Stimulated activated CD8-positive, alpha-beta memory T cell treated with anti-CD3 and anti-CD28 coated beads, Interleukin-4, amount 100 ng/mL, for 48 hours (primary cell): ENCODE measurements at places on chromosomes 12 and 14.

- no peak for DNase-seq
These were observed 870 bp upstream of the TBPL2 start for GRCh38 chr14:55441286-55441685.

- DNase-seq, result no peak
These were observed 219.6 kb upstream of the TMTC1 start for GRCh38 chr12:30003321-30003720.

- DNase-seq, result no peak
These were observed 49.4 kb downstream of the KRT80 start for GRCh38 chr12:52142431-52142830.

DNA sequence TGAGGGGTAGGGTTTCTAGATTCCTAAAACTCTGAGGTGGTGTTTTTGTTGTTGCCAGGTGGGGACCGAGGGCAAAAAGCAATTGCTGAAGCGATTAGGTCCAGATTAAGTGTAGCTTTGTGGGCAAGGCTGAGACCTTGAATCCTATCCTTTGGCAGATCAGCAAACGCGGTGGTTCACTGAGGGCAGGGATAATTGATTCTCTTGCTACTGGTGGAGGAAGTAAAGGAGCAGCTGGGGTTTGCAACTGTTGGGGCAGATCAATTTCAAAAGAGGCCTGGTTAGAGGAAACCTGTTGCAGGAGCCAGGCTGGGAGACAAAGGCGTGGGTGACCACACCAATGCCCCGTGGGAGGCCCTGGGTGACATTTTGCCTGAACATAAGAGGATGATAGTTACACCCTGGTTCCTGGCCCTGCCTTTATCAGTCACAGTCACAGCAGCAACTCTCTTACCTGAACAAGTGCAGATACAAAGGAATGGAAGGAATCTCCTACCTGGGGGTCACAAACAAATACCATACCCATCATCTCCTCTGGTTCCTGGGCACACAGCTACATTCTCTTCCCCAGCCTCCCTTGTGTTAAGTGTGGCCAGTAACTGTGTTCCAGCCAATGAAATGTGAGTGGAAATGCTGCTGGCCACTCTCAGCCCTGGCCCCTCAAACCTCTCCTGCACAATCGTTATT, 43.3 kb upstream of the RASSF3 start:
- DNase-seq, result no peak

- no peak for DNase-seq
These were observed 70.1 kb downstream of the SLC6A15 start for GRCh38 chr12:84842406-84843013.

- no peak for DNase-seq
These were observed 82.6 kb upstream of the ARHGAP5 start for GRCh38 chr14:31994391-31995033.

DNA sequence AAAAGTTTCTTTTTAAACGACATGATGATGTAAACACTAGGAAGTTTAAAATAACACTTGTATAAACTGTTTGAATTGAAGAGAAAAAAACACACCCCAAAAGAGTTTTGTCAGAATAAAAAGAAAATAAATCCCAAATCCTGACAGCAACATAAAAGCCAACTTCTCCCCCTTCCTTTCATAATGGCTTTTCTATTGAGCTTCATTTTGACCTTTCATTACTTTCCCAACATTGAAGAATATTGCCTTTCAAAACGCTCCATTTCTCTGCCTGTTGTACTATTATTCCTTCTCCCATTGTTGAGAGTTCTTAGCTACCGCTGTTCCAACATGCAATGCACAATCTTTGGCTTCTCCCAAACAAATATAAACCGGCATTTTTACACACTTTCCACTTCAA, 448.5 kb downstream of the BCAT1 start:
- DNase-seq, result no peak

- DNase-seq, result no peak
These were observed 31.1 kb downstream of the CCDC198 start for GRCh38 chr14:57462551-57462950.

GRCh38 chr14:32507029-32507984, 178.2 kb downstream of the AKAP6 start:
- DNase-seq, result no peak

- DNase-seq, result no peak
These were observed 172.7 kb downstream of the NRXN3 start for GRCh38 chr14:78342879-78343278.

GRCh38 chr12:124481772-124482566, 85.4 kb downstream of the NCOR2 start:
- no peak for DNase-seq

GRCh38 chr12:71162832-71163763, 5.3 kb upstream of the TSPAN8 start:
- no peak for DNase-seq

DNA sequence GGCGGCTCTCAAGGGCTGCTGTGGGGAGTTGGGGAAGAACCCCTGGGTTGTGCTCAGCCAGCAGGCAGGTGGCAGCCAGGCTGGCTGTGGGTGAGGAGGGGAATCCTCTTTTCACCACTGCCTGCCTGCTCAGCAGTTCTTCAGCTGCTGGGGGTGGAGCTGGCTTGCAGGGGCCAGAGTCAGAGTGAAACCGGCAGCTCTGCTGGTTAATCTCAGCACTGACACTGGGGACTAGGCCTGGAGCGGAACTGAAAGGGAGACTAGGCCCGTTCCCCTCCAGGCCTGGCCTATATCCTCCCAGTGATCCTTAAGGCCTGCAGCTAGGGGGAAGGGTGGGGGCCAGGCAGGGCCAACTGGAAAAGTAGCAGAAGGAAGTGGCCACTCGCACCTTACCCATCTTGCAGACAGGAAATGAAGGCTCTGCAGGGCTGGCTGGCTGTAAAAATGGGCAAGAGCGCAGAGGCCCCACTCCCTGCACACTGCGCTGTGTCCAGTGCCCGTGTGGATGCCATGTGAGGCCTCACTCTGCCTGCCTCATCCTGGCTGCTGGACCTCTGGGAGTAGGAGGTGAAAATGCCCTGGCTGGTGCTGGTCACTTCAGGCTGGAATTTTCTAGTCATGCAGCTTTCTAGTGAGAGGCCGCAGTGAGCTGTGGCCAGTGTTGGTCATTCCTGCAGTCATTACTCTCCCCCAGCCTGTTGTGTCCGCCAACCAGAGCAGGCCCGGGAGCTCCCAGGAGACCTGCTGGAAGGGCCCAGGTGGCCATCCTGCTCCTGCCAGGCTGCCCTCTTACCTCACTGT, 39.4 kb downstream of the SH2B3 start:
- DNase-seq, result peak; percentile 88

GRCh38 chr12:92058664-92059063, 87.0 kb downstream of the BTG1 start:
- no peak for DNase-seq

DNA sequence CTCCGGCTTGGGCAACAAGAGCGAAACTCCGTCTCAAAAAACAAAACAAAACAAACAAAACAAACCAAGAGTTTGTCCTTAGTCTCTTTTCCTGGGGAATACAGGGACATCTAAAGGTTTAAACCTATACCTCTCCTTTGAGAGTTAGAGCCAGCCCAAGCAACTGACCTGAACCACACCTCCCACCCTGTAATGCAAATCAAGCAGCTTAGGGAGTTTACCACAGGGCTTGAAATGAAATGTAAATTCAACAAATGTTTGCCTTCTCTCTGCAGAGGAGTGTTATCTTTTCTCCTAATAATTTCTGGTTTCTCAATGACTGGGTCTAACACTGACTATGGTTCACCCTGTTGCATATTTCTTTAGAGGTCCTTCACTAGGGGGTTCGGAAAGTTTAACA, 16.7 kb downstream of the PPP1CC start:
- no peak for DNase-seq

- no peak for DNase-seq
These were observed 28.3 kb upstream of the BCDIN3D start for GRCh38 chr12:49871263-49871561.

DNA sequence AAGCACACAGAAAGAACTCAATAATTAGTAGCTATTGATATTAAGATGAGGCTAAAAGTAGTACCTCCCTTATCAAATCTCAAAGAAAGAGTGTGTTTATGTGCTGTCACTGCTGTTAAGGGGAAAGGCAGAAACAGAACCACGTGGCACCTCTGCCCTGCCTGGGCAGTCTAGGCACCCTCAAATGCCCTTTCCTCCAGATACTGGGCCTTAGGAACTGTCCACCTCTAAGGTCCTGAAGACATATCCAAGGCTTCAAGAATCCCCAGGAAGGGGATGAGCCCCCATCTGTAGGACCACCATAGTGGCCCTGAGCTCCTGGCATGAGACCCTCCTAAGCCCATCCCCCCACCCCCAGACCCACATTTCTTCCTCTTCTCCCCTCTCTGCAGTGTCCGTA, 29.1 kb downstream of the NGB start:
- no peak for DNase-seq

DNA sequence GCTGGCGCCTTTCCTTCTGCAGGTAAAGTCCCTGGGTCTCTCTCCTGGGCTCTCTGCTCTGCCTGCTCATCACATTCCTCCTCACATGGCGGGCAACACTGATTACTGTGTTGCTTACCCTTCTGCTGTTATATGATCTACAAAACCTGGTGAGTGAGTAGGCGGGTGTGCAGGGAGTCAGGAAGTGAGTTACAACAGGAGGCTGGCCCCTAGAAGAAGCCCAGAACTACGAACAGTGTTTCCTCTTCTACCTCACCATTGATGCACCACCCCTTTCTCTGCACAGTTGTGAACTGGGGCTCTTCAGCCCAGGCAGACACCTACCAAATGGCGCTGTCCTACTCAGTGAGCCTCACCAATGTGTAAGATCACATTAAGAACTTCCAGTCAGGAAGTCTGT, 4.9 kb upstream of the KLHL33 start:
- DNase-seq, result no peak

DNA sequence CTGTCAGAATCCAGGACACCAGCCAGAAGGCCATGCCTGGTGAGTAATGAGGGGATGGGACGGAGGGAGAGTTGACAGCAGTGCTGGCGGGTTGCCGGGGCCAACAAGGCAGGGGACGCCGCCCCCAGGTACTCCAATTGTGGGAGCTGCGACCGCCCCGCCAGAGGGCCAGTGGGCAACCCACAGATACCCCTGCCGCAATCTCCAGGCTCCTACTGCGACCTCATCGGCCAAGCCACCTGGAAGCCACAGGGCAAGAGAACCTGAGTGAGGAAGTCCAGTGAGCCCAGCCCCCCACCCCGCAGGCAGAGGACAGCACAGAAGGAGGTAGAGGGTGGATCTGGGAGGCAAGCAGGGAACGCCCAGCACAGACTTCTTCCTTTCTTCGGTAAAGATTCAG, 103.0 kb downstream of the RIMBP2 start:
- no peak for DNase-seq

GRCh38 chr12:115752156-115752555, 525.3 kb downstream of the MED13L start:
- no peak for DNase-seq

GRCh38 chr12:106897981-106898901, 57.5 kb upstream of the TMEM263 start:
- no peak for DNase-seq

- DNase-seq, result no peak
These were observed 45.4 kb downstream of the EMP1 start for GRCh38 chr12:13241833-13242488.

DNA sequence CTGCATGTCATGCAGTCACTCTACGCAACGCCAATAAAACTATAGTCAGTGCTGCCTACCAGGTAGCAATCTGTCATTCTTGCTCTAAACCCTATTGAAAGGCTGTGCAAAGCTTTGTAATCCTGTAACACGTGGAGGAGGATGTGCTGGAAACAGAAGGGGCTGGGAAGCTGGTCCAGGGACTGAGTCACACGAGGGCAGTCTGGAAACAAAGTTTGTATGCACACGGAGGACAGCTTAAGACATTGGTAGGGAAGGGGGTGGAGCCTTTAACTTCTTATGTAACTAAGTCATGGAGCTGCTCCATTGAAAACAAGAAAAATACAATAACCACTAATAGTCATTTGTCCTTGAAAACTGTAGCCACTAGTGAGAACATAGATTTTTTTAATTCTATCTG, 128.0 kb downstream of the BCAT1 start:
- no peak for DNase-seq

DNA sequence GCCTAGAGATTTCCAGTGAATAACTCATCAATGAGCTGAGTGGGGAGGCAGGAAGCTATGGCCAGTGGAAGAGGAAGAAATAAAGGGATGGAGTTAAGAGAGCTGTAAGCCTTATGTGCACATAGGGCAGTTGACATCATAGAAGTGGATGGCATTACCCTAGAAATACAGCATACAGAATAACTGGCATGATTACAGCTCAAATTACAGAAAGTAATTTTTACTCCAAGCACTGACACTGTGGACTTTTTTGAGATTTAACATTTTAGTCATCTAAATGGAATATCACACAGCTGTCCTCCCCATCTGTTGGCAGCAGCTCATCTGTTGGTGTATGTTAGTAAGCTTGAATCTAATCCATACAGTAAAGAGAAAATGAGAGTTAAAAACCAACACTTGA, 5.4 kb upstream of the IPO8 start:
- DNase-seq, result no peak

- peak; percentile 35 for DNase-seq
These were observed 1.1 kb downstream of the TAOK3 start for GRCh38 chr12:118371321-118372282.

DNA sequence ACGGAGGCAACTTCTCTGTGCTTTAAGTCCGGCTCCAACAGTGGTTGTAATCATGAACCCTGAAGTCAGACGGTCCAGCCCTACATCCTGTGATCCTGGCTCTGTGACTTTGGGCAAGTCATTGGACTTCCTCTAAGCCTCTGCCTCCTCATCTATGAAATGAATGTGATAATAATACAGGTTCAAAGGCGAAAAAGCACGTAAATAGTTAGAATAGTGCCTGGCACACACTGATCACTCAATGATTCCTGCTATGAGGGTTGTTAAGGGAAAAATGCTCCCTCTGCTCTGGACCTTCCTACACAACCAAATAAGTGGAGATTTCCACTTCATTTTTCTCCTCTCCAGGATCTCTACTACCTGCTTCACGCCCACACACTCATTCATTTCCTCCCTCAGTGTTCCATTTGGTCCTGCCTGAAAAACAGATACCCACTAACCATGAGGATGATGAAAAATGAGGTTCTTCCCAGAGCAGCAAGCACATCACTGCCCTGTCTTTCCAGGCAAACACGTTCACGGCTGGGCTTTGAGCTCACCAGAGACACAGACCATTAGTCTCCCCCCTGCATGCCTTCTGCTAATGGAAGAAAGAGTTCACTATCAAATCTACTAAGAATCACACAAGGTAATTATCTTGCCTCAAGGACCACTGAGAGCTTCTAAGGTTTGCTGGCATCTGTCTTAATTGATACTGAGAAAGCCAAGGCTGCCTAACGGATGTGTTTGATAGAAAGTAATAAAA, 13.2 kb downstream of the NUAK1 start:
- DNase-seq, result no peak

- no peak for DNase-seq
These were observed 15.7 kb downstream of the CLEC4C start for GRCh38 chr12:7731486-7731885.

- DNase-seq, result peak; percentile 83
These were observed at the start of gene VDR for GRCh38 chr12:47904713-47905709. VDR (minus strand) TSS chr12:47904994; CDS start chr12:47879113, 25,881 bp downstream.
